Right lobe of liver (tissue), 6 donors: ENCODE measurements at places on chromosomes 1 and 21.

- no peaks in the 10 kb centered on the region for H3K27me3 ChIP-seq
- no peaks in the 10 kb centered on the region for H3K36me3 ChIP-seq
- DNase-seq: no peak
- H3K27ac ChIP-seq: no peak overlapping the region
- H3K4me3 ChIP-seq: no peak overlapping the region
These were observed 80.5 kb downstream of the MIS18A start for GRCh38 chr21:32198384-32198783.

GRCh38 chr1:87598429-87598828 lies 269.7 kb downstream of the LMO4 start:
- no peaks in the 10 kb centered on the region for H3K4me1 ChIP-seq
- no peaks in the 10 kb centered on the region for H3K27me3 ChIP-seq
- no peak for DNase-seq
- H3K27ac ChIP-seq: no peak overlapping the region
- no peak overlapping the region for H3K4me3 ChIP-seq

DNA sequence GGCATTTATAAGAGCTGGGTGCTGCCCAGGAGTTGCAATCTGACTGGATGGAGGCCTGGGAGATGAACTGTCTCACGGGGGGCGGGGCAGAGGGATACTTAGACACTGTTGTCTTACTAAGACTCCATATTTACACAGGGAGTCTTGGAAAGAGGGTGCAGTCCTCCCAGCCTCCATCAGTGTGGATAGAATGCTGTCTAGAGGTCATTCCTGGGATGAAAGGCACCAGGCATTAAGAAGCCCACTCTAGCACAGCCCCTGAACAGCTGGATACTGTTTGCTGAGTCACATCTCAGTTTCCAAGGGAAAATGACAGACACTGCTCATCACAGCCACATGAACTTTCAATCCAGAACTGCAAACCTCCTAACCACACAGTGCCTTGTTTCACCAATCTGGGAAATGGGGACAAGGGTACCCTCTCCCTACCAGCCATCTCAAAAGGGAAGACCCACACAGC lies 43.3 kb downstream of the SSBP3 start:
- no peaks in the 10 kb centered on the region for H3K27me3 ChIP-seq
- H3K36me3 ChIP-seq: no peaks in the 10 kb centered on the region
- peaks cover 33% of the 10 kb centered on the region for H3K4me1 ChIP-seq

DNA sequence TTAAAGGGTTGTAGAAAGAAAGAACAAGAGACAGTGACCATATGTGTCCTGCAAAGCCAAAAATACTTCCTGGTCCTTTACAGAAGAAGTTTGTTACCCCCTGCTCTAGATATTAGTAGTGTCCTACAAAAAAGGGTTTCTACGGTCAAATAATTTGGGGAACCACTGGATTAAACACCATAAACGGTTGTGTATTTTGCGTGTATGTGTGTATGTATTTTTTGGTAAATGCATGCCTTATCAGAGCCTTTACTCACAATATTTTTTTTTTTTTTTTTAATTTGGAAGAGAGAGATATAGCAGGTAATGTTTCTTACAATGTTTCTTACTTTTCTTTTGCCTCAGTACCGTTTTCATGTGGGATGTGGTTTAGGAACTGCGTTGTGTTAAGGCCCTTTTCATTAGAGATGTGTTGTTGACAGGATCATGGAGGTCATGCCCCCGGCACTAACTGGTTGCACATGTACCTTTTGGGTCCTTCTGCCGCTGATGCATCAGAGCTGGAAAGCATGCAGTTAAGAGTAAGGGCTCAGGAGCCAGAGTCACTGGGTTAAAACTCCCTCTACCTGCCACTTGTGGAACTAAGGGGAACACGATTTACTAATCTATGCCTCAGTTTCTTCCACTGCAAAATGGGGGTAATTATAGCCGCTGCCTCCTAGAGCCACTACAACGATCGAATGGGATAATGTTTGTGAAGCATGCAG lies 234.6 kb upstream of the KAZN start:
- H3K4me1 ChIP-seq: no peaks in the 10 kb centered on the region
- H3K27me3 ChIP-seq: no peaks in the 10 kb centered on the region
- DNase-seq: no peak
- no peak overlapping the region for H3K4me3 ChIP-seq

DNA sequence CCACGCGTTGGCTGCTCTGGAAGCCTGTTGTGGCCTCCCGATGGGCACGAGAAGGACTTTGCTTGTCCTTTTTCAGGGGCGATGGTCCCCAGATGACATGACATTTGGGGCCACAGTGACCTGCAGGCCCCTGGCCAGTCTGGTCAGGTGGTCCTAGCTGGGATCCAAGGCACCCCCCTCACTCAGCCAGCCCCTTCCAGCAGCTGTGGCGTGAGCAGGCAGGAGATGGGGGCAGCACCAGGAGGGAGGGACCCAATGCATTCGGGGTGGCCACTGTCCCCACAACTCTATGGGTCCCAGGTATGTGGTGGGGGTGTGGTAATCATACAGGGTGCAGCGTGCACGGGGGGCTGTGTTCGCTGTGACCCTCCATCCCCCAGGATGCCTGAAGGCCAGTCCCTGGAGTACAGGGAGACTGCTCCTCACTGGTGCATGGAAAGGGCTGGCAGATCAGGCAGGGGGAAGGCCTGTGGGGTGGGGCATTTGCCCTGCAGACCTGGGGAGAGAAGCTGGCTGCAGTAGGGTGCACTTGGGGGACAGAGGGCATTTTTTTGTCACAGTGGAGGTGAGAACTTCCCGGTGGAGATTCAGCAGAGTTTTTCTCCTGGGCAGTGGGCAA lies 31.7 kb downstream of the WNT3A start:
- H3K27ac ChIP-seq: no peak overlapping the region
- H3K4me1 ChIP-seq: no peaks in the 10 kb centered on the region
- H3K27me3 ChIP-seq: no peaks in the 10 kb centered on the region
- no peak overlapping the region for H3K4me3 ChIP-seq
- no peaks in the 10 kb centered on the region for H3K36me3 ChIP-seq
